ENCODE measurements at places on chromosomes 12 and 14.

DNA sequence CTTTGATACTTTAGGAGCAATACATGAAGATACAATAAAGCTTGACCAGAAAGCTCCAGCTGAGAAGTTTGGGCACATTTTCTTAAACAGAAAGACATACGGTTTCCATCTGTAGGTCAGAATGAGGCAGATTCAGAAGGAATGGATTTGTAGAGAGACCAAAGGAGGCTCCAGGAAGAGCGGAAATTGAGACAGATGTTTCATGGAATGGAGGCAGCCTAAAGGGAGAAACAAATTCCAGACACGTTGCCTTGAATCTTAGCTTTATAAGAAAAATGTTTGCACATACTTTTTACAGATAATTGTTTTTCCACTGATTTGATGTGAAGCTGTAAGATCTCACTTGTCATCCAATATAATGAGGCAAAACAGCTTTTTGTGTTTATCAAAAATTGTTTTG is 24.8 kb downstream of the EPYC start:
- DNase-seq = peak; percentile 65

DNA sequence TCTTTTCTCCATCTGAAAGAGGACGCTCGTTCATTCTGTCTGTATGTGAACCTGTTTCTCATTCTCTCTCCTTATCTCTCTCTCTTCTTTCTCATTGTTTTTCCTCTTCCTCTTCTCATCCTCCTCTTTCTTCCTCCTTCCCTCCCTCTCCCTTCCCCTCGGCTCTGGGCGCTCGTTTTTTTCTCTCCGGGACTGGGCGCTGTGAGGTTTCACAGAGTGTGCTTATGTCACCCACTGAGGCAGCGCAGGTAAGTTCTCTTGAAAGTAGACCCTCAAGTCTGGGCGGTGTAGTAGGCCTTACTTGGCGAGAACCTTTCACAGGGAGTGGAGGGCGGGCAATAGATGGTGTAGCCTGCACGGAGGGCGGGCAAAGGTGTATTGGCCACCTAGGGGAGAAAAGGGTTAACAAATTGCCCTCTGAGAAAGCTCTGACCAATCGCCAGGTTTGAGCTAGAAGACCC is 4.5 kb upstream of the SIX1 start:
- no peak for DNase-seq

- peak; percentile 13 for DNase-seq
Measured at GRCh38 chr14:82720946-82721345, 1187.3 kb upstream of the SEL1L start.

GRCh38 chr14:67411820-67412421 is at the start of gene PLEK2:
PLEK2 (minus strand) TSS chr14:67412165; CDS start chr14:67412059, 106 bp downstream.
- DNase-seq = peak; percentile 44

DNA sequence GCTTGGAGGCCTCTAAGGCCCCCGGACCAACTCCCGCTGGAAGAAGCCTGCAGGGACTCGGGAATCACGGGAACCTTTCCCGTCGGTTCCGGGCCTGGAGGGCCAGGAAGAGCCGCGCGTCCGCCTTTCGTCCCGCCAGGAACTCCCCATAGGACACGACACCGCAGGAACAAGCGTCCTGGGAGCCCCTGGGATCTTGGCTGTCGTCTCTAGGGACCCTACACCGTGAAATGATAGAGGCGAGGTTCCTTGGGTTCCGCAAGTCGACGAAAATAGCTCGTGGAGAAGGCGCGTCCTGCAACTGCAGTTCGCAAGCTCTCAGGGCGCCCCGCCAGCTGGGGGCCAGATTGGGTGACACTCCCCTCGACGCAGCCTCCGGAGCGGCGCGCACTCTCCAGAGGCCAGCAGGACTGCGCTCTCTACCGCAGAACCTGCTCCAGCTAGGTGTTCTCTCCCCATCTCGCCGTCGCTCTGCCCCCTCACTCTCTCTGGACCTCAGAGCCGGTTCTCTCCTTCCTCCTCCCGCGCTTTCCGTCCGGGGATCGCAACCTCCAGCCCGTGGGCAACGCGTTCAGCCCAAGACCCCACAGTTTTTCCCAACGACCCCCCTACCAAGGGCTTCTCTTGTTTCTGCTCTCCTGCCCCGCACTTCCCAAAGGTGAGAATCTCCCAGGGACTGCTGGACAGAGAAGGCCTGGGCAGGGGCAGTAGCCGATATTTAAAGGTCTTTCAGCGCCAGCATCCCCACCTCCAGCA is 776 bp downstream of the BMP4 start:
- no peak for DNase-seq

- DNase-seq = peak; percentile 58
Measured at GRCh38 chr12:42284876-42285275, 41.0 kb downstream of the ZCRB1 start.

DNA sequence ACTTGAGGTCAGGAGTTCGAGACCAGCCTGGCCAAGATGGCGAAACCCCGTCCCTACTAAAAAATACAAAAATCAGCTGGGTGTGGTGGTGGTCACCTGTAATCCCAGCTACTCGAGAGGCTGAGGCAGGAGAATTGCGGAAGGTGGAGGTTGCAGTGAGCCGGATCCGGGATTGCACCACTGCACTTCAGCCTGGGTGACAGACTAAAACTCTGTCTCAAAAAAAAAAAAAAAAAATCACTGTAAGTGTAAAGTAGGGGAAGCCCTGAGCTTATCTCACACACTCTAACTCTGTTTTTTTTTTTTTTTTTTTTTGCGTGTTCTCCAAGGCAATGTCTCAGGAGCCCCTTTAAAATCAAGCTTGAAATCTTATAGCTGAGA is 421 bp upstream of the RBMS2 start:
- no peak for DNase-seq

DNA sequence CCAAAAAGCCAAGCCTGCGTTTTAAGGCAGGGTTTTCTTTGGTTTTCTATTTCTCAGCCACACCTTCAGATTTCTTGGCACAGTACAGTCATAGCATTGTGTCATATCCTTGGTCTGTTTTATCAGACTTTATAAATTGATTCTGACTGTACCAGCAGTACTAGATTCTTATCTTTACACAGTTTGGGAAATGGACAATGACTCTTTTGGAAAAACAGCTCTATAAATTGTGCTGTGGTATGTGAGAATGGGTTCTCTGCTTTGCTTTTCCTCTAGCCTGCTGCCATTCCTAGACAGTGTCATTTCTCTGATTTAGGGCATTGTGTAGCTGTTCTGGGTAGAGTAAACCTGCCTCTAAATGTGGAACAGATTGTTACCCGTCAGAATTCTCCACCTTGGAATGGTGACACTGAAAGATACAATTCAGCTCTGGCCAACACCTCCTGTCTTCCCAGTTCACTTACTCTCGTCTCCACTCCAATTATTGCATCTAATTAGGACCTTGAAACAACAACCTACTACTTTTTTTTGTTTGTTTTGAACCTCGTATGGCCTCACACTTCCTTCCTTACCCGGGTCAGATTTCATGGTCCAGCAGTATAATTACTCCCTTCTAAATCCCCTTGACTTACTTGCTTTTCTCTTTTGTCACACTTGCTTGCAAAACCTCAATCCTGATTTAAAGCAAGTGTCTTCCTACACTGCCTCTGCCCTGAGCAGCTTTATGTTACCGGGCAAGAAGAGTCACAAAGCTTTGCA is 226.3 kb downstream of the ERC1 start:
- DNase-seq = peak; percentile 63

- DNase-seq = no peak
Measured at GRCh38 chr12:49456131-49456679, 82.6 kb upstream of the KCNH3 start.

- DNase-seq = peak; percentile 78
Measured at GRCh38 chr12:88471331-88472045, 108.8 kb downstream of the KITLG start.

DNA sequence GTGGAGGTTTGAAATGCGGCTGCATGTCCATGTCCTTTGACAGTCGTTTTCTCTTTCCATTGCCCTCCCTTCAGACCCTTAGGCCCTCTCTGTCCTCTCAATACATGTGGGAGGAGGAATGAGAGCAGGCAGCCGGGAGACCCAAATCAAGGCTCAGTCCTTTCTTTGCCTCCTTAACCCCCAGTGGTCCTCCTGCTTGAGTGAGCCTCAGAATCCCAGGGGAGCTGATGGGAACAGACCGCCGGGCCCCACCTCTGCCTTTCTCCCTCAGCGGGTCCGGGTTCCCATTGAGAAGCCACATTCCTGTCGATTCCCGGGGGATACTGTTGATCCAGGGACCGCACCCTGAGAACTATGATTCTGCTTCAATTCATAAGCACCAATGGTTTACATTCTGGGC is 77.9 kb upstream of the RFLNA start:
- no peak for DNase-seq

- no peak for DNase-seq
Measured at GRCh38 chr12:111304642-111305071, 64.2 kb downstream of the PHETA1 start.

DNA sequence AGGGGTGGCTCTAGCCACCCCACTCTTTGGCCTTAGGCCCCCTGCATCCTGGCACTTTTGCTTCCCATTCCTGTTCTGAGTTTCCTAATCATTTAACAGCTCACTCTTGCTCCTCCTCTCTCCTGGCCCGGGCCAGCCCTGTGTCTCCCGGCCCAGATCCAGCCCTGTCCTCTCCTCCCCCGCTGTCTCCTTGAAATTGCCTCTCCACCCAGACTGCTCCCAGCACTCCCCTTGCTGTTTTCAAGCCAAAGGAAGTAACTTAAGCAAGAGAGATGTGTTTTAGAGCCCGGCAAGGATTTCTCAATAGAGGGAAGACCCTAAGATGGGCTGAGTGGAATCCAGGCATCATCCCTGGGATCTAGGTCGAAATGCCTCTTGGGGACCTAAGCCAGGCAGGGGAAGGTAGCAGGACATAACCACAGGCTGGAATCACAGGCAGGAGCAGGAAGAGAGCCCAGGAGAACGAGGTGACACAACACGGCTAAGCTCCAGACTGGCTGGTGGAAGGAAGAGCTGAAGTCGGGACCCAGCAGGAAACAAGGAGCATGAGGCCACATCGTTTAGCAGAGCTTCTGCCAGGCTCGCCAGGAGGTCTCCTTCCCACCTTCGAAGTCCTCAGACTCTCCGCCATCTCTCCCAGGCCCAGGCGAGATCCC is 2.0 kb upstream of the LRP1-AS start:
- peak; percentile 67 for DNase-seq

DNA sequence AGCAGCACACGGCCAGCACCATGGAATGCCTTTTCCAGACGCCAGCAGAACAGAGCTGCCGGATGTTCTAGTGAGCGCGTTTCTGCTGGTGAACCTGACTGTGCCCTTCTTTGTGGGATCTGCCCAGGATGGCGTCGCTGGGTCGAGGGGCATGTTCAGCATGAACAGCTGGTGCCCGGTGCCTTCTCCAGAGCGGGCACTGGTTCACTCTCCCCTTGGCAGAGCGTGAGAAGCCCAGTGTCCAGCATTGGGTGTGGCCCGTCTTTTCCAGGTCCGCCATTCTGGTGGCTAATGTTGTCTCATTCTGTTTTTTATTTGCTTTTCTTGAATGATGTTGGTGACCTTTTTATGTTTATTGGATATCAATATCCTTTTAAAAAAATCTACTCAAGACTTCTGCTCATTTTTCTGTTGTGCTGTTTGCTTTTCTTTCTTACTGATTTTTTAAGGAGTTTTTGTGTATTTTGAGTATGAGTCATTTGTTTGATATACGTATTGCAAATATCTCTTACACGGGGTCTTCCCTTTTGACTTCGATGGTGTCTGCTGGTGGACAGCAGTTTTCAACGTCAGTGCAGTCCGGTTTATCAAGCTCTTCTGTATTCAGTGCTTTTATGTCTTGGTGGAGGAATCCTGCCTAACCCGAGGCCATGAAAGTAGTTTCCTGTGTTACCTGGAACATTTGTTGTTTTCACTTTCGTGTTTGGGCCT is 74.3 kb downstream of the ADGRD1 start:
- no peak for DNase-seq

All from fibroblast of skin of scalp (primary cell).